D721Med (cell line): ENCODE measurements at places on chromosomes 12 and 14.

DNA sequence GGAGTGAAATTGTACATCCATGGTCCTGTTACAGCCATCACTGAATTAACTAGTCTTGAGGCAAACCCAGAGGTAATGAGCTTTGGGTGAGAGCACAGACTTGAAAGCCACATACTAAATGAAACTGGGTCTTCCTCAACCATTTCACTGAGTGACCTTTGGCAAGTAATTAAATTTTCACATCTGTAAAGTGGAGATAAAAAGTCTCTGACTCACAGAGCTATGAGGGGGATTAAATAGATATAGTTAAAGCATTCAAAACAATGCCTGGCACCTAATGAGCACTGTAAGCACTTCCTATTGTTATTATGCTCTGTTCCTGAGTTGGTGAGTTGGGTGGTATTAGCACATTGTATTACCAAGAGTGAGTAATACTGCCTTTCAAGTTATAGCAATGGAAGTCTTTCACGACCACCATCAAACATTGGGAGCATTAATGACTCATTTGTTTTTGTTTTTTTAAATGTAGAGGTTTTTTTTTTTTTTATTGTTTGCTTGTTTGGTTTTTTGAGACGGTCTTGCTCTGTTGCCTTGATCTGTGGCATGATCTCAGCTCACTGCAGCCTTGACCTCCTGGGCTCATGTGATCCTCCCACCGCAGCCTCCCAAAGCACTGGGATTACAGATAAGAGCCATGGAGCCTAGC lies 12.5 kb upstream of the STRN3 start:
- no peak for DNase-seq

DNA sequence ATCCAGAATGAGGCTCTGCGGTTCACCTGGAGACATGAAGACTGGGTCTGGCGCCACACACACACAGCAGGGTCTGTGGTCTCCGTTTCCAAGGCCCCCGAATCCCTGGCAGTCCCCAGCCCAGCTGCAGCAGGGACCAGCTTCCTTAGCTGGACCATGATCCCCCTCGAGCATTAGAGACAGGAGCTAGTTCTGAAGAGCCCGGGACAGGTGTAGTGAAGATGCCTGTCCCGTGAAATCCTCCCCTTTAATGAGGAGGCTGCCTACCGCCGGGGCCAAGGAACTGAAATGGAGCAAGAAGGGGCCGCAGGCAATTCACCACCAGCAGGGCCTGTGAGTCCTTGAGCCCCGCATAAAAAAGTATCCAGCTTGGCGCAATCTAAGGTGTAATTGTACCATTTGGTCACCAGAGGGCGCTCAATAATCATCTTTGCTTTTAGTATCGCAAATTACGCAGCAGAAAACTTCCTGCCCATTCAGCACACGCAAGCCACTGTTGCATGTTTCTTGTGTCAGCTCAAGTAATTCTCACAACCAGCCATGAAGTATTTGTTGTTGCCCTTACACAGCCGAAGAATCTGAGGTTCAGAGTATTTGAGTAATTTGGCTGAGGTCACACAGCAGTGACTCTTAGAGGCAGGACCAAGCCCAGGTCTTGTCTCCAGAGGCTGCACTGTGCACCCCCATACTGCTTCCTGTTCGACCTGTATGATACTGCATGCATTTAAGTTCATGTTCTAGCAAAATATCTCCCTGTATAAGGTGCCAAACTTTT lies 54.3 kb upstream of the PPP2R5C start:
- peak; percentile 49 for DNase-seq

DNA sequence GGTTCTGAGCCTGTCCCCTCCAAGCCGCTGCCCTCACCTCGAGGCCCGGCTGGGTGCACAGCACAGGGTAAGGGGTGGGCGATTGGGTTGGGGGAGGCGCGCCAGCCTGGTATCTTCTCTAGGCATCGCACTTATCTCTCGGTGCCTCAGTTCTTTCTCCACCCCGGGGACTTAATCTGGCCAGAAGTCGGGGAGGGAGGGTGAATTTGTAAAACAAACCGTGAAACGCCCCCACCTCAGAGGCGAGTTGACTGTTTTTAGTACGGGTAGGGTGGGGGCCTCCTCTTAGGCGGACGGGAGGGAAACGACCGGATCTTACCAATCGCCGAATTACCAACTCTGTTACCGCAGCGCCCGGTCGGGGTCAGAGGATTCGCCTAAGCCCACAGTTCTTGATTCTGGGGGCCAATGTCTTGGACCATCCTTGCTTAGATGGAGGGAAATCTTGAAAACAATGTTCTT lies 1.4 kb upstream of the TBX3 start:
- no peak for DNase-seq

GRCh38 chr12:79645235-79645630 lies 45.5 kb downstream of the PAWR start:
- DNase-seq: no peak

GRCh38 chr14:53295985-53296582 lies 143.0 kb upstream of the DDHD1 start:
- no peak for DNase-seq

DNA sequence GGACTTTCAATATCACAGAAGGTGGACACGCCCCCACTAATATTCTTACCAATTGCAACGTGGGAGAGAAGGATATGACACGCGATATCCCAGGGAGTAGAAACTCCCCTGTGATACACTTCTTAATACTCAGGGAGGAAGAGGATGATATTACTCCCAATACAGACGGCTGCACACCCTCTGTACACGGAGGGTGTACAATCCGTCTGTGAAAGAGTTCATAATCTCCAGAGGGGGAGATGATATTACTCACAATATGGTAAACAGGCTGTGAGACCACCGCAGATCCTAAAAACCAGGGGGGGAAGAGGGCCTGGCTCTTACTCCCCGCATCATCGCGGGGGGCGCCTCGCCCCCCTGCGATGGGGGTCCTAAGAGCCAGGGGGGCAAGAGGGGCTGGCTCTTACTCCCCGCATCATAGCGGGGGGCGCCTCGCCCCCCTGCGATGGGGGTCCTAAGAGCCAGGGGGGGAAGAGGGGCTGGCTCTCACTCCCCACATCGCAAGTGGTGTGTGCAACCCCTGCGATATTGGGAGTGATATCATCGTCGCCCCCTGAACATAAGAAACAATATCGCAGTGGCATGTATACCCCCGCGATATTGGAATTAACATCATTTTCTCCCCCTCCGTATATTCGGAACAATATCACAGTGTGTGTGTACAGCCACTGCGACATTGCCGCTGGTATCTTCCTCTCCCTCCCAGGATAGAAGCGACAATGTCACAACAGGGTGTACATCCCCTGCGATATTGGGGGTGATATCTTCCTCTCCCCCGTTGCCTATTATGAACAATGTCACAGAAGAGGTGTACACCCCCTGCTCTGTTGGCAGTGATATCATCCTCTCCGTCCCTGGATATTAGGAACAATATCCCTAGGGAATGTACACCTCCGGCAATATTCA lies 8.9 kb upstream of the CLEC6A start:
- no peak for DNase-seq

GRCh38 chr14:68623826-68624225 lies 169.0 kb downstream of the ZFP36L1 start:
- DNase-seq: no peak

DNA sequence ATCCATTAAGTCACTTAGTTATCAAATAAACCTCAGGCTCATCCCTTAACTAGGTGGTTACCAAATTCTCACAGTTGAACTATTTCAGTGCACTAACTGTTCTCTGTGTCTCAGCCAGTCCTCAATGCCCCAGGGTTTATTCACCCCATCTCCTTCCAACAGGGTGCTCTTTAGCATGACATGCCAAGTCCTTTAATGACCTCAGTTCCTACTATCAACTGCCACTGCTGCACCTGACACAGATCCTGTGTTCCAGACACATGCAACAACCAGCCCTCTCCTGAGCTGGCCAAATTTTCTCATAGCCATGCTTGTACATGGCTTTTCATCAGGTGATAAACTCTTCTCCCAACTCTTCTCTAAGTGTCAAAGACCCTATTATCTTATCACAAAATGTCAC lies 80.0 kb downstream of the ATXN2 start:
- no peak for DNase-seq

- no peak for DNase-seq
Measured at GRCh38 chr14:61103541-61104339, 122.7 kb downstream of the SLC38A6 start.

DNA sequence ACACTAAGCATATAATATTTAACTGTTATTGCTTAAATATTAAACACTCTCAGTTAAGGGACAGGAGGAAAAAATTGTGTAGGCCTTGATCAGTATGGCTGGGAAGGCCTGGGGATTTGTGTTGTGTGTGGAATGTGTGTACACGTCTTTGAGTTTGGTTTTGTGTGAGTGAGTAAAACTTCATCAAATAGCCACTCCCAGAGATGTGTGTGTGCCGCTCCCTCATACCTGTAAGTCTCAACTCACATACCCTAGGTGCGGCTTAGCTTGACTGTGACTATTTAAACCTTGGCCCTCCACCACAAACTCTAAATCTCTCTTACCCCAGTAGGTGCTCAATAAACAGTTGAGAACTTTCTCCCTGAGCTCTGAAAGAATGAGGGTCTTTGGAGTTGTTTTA lies 64.3 kb downstream of the FLRT2 start:
- DNase-seq: no peak

GRCh38 chr14:24775950-24776349 lies 142.0 kb upstream of the GZMB start:
- no peak for DNase-seq

GRCh38 chr12:29113101-29113500 lies 36.0 kb upstream of the FAR2 start:
- no peak for DNase-seq

GRCh38 chr12:100724071-100724470 lies 70.5 kb upstream of the ANO4 start:
- no peak for DNase-seq

DNA sequence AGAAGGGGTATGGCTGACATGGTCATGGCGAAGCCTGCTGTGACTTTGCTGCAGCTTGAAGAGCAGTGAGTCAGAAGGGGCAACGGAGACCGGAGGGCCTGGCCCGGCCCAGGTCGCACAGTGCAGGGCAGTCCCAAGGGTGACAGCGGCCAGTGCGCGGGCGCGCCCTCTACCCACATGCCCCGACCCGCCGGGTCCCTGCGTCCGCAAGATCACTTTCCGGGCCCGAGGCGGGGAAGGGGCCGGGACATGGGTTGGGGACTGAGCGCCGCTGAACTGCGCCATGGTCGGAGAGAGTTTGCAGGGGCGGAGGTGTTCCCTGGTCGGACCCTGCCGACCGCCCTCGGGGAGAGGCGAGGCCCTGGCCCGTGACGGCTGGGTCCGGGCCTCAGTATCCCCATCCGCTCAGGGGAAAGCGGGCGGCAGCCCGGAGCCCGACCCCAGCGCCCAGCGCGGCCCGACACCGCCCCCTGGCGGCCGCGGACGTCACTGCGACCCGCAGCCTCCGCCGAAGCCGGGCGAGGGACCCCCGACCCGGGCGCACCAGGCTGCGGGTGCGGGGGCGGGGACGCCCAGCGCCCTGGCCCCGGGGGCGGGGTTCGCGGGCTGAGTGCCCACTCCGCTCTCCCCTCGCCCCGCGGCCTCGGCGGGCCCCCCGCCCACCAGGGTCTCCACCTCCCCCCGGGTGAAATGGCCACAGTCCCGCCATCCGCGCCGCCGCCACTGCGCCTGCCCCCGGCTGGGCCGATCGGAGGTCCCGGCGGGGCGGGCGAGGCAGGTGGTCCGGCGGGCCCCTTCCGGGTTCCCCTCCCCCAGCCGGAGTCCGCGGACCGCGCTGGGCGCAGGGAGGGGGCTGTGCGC lies 7.2 kb upstream of the ANKRD9 start:
- DNase-seq: peak; percentile 83

DNA sequence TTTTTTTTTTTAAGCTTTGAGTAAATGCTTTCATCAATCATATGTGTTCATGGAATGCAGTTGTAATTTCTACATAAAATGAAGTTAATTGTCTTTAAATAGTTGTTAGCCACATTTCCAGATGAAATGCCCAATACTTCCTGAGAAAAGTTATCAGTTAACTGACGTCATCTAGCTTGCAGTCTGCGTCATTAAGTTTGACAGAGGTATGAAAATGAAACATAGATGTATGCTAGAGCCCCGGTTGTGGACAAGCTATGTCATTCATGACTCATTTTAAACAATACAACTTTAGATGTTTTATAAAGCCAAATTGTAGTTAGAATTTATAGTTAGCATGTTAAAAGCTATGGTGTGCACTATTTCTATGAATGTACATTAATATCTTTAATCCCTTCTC lies 90.7 kb downstream of the PLEKHA5 start:
- DNase-seq: no peak

GRCh38 chr14:21494902-21495762 lies 16.0 kb downstream of the METTL3 start:
- DNase-seq: no peak

DNA sequence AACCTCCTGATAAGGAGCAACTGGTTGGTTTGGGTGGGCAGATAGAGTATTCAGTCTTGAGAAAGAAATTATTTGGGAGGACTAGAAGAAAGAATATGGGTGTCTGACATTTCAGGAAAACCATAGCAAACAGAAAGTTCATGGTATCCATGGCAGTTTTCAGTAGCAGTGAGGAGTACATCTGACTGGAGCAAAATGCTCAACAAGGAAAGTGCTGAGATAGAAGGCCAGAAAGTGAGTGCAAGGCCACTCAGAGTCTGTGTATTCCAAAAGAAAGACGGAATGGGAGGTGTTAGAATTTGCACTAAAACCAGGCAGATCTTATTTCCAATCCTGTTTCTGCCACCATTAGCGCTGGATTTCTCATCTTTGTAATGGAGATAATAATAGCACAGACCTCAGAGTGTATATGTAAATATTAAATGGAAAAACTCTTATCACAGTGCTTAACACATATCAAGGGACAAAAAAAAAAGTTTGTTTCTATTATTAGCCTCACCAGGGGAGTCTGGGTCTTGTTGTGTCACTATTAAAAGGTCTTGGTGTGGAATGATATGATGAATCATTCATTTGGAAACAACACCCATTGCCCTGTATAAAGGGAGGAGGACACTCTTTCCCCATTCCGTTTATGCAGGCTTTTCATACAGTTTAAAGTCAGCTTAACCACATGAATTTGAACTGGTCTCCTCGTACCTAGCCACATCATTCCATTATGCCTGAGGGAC lies 349.8 kb downstream of the IPO8 start:
- no peak for DNase-seq
